ENCODE measurements at places on chromosomes 7 and 10. TPM values are rescaled to one million over a fixed set of nuclear protein-coding genes. Genes with fewer than 3 reads are reported as not detected.

The MNX1 gene
- total RNA-seq, result 21.4 TPM

The PNLIP gene
- 39,320 TPM for total RNA-seq

The SRRM3 gene
- total RNA-seq, result 1.7 TPM

The OR2A5 gene
- total RNA-seq, result not detected

The PALD1 gene
- total RNA-seq, result 15.1 TPM

The MEST gene
- 52.7 TPM for total RNA-seq

The KCNMA1 gene
- 16.1 TPM for total RNA-seq

The AMPH gene
- 0.22 TPM for total RNA-seq

The LIPJ gene
- 0.31 TPM for total RNA-seq

The TACR2 gene
- total RNA-seq, result 0.12 TPM

The LIPN gene
- total RNA-seq, result not detected

The POLR2J3 gene
- total RNA-seq, result 10.2 TPM

The SRGN gene
- total RNA-seq, result 6.2 TPM

The SLC29A4 gene
- total RNA-seq, result 11.8 TPM

The TMEM213 gene
- not detected for total RNA-seq

The GCK gene
- 2.0 TPM for total RNA-seq

The SPDYE11 gene
- not detected for total RNA-seq
